ENCODE measurements at places on chromosomes 7 and 10.

GRCh38 chr10:80659289-80659688, 121.6 kb downstream of the SH2D4B start:
- no peak for DNase-seq

- no peak for DNase-seq
Measured at GRCh38 chr7:127768241-127768640, 116.2 kb downstream of the SND1 start.

DNA sequence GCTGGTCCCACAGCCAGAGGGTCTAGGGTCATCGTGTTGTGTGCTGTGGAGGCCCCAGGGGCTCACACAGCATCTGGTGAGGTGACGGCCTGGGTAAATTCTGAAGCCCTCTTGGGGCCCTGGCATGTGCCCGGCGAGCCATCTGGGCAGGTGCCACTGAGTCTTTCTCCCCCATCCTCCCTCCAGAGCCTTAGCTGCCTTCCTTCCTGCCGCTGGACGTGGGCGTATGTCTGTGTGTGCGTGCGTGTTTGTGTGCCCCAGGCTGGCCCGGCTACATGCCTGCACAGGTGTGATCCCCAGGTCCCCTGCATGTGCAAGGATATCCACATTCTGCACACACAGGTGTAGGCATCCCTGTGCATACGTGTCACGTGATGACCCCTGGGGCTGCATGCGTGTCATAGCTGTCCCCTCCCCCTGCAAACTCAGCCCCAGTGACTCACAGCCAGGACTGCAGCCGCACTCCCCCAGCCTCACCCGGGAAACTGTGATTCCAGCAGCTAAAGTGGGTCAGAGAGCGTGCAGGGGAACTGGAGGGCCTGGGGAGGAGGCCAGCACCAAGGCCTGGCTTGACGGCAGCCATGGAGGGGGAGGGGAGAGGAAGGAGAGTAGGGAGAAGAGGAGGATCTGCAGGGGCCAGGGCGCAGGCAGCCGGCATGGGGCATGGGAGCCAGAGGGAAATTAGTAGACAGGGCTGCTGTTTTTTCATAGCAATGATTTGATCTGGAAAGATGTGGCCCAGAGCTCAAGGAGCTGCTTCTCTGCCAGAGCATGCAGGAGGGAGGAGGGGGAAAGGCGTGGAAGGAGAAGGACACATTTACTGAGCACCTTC, 46.4 kb downstream of the ELFN1 start:
- DNase-seq: no peak

DNA sequence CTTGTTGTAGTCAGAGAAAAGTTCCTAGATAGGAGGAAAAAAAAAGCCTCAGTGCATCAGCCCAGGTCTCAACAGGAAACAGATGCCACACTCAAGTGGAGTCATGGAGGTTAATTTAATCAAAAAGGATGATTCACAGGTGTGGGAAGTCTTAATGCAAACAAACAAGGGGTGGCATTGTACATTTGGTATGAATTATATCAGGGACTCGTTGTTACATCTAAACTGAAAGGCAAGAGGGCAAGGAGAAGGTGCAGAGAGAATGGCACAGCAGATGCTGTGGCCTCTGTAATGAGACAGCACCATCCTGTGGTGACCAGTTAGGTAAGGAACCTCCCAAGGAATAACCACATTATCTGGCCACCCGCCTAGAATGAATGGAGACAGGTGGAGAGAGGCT, 133.7 kb downstream of the PTPRZ1 start:
- DNase-seq: no peak

DNA sequence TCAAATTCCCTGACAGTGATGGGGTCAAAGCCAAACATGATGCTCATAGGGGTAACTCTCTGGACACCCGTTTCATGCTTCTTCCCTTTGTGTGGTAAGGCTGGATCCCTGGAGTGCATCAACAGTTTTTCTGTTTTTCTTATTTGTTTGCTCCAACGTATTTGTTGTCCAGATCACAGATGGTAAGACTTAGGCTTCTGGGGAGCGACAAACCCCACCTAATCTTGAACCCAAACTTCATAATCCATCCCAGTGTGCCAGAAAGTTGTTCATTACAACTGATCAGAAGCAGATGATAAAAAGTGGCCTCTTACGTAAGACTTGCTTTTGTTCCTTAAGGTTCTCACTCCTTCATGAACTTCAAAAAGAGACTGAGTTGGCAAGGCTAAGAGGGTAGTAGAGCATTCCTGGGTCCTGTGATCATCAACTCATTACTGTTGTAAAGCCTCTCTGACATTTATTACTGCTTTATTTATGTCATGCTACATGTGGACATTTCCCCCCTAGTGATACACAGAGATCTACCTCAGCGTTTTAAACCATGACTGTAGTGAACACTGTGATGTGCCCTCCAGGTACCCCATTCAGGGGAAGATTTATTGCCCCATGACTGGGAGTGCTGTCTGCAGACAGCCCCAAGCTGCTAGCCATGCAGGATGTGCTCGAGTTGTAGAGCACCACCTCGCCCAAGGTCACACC, 125.6 kb downstream of the CCDC71L start:
- no peak for DNase-seq

- no peak for DNase-seq
Measured at GRCh38 chr7:31304446-31304845, 36.1 kb downstream of the NEUROD6 start.

DNA sequence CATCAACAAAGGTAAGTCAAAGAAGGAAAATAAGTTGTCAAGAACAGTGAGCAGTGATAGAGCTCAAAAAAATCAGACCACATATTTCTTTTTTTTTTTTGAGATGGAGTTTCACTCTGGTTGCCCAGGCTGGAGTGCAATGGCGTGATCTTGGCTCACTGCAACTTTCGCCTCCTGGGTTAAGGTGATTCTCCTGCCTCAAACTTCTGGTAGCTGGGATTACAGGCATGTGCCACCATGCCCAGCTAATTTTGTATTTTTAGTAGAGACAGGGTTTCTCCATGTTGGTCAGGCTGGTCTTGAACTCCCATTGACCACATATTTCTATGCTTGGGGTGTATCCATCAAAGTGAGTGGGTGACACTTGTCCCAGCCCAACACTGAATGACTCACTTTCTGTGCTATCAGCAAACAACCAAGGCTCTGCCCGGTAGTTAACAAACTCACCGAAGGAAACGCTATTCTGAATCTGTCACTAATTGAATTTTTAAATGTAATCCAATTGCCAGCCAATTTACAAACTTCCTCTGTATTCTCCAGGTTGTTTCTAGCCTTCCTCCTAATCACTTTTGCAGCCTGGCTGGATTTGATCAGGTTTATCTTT, 19.6 kb upstream of the SMNDC1 start:
- DNase-seq: no peak

GRCh38 chr10:12214763-12215218, 18.8 kb downstream of the CDC123 start:
- peak; percentile 62 for DNase-seq

DNA sequence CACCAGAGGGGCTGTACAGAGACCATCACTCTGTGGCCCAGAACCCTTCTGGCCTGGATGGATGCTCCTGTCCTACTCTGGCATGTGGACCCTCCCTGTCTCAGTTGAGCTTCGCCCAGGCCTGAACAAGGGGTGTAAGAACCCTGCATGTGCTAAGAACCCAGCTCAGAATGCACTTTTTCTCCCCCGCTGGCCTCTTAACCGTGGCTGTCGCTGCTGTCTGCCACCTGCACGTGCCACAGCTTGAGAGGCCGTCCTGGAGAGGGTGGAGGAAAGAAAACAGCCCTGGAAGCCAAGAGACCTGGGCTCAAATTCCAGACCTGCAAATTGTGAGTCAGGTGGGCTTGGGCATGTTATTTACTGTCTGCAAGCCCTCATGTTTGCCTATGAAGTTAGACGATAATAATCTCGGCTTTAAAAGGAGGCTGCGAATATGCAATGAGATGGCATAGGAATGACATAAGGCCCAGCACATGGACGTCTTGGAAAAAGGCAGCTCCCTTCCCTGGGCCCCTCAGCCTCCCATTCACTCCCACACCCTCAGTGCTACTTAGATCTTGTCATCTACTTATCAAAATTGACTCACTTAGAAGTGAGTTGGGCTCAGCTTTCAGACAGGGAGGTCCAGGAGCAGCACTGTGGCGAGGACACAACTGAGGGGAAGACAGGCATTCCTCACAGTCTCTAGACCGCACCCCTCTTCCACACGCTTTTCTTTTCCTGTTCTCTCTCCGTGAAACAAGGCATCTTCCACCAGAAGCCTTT, 31.4 kb downstream of the FIGNL1 start:
- DNase-seq: no peak

DNA sequence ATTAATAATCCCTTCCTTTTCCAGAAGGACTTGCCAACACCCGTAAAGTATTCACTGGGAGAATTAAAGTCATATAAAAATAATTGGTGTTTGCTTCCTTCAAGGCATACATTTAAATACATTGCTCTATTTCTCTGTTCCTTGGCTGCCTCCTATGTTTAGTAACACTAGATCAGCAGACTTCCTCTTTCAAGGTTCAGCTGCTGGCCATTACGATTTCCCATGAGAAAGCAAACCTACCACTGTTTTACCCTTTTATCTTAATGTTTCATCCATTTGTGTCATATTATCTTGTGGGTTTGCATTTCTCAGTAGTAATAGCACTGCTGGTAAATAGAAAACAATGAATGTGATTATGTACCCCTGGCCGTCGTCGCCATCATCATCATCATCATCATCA, 313.8 kb upstream of the BMPER start:
- DNase-seq: no peak
